HFF-Myc (cell line): ENCODE measurements at places on chromosomes 16 and 17.

DNA sequence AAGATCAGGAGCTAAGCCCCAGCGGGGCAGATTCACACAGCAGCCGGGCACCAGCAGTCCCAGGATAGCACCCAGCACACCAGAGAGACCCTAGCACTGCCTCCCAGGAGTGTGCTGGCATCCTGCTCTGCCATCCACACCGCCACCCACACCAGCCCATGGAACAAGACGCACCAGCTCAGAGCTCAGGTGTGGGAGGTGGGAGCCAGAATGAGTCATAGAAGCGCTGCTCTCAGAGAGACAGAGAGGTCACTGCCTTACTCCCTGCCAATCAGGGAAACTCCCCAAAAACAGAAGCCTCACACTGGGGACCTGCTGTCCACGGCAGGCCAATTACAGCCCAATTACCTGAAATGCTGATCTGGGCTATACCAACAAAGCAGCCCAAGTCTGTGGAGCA is 64.9 kb downstream of the CDYL2 start:
- no peak for DNase-seq

GRCh38 chr16:15498427-15499175 is 64.2 kb downstream of the BMERB1 start:
- DNase-seq = no peak

GRCh38 chr17:19716108-19717030 is at the start of gene SLC47A2:
Gene SLC47A2, minus strand, starts transcription at chr17:19716584. Its CDS starts 29 bp downstream, at chr17:19716555.
- DNase-seq = no peak

GRCh38 chr17:6045621-6046357 is 24.4 kb upstream of the WSCD1 start:
- DNase-seq = no peak

DNA sequence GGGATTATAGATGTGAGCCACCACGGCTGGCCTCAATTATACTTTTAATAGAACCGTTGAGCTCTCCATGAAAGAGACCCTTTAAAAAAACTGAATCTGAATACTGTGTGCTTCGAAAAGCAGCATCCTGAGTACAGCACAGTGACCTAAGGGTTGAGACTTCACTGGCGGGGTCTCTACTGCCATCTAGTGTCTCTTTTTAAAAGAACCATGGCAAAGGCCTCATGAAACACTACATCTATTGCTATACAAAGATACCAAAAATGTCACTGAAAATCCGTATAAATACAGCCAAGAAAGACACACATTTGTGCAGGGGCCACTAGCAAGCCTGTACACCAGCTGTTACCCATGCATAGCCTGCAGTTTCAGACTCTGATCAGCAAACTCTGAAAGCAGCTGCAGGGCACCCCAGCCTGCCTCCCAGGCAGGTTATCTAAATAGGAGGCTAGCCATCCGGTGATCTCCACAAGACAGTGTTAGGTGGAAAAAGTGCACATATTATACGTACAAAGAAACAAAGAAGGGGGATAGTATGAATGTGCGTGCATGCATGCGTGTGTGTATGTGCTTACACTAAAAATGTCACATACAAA is 35.3 kb downstream of the NPLOC4 start:
- DNase-seq = peak; percentile 49
